ENCODE measurements at places on chromosomes 5 and 9. TPM values are rescaled to one million over a fixed set of nuclear protein-coding genes. Genes with fewer than 3 reads are reported as not detected.

The DMRT3 gene
- total RNA-seq: not detected

- peak; percentile 46 for DNase-seq
Observed at GRCh38 chr5:177364159-177364962, 6.6 kb downstream of the RGS14 start.

The ADRA1B gene
- total RNA-seq: not detected

GRCh38 chr9:32625320-32625719, 10.1 kb downstream of the TAF1L start:
- no peak for DNase-seq

- DNase-seq: no peak
Observed at GRCh38 chr9:31612336-31613030, 772.0 kb upstream of the ACO1 start.

The COL15A1 gene
- total RNA-seq: not detected

GRCh38 chr5:168832308-168832707, 253.1 kb upstream of the PANK3 start:
- DNase-seq: no peak

DNA sequence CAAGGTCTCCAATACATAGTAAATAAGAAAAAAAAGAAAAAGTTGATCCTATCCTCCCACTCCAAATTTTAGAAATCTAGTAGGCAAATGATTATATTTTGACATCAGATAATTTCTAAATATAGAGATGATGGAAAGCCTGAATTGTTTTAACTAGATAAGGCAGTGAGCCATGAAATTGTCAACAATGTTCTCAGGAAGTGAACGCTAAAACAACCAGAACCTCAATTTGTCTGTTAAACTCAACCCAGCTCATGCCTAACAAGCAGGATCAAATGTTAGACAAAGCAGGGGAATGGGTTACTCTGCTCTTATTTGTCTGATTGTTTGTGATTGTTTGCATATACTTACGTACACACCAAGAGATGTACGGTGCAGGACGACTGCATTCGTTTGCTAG, 49.2 kb downstream of the ESM1 start:
- no peak for DNase-seq

DNA sequence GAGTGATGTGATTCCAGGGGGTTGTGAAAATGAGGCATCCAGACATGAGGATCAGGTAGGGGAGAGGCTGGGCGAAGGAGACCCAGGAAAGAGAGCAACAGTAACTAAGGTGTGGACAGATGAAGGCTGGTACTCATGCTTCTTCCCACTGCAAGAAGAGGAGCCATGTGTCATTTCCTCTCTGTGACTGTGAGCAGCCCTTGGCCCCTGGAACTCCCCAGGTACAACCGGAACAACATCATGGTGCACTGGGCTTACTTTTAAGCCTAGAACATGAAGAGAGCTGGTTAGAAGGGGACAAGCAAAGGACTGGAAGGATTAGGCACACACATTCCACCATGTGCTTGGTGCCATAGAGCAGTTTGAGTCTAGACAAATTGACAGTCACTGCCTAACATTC, 10.9 kb upstream of the IL12B start:
- no peak for DNase-seq

DNA sequence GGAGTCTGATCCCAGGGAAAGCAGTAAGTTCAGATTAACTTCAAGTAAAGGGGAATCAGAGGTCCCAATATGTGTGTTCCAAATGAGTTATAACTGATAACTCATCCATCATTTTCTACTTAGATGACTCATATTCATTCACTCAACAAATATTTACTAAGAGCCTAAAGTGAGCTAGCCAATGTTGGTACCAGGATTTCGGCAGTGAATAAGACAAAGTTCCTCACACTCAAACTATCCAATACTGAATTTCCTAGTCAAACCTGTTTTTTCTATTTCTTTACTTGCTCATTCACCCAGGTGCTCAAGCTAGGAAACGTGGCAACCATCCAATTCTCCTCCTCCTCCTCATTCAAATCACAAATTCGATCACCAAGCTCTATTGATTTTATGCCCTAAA, 25.8 kb downstream of the FBXW2 start:
- no peak for DNase-seq

GRCh38 chr5:31029925-31030324, 163.6 kb upstream of the CDH6 start:
- no peak for DNase-seq

DNA sequence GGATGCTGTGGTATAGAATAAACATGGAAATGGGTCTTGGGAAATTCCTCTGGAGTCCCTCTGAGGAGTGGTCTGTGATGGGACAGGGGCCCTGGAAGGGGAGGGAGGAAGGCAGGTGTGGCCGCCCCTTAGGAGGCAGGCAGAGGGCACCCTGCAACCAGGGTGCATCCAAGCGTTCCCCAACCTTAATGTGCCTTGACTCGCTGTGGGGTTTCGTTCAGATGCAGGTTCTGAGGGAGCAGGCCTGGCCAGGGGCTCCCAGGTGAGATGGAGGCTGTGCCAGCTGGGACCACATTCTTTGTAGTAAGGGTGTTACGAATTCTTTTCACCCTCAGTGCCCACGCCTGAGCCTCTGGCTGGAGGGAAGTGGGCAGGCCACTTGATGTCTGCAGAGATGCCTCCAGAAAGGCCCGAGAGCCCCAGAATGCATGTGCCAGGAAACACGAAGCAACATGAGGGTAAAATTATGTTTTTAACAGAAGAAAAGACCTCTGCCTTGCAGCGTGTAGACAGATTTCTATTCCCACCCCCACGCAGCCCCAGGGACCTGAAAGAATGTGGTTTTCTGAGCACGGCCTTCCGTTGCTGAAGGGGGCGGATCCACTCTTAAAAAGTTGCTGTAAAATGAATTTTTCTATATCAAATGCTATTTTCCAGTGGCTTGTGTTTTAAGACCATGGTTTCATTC, 150.4 kb upstream of the IER5L start:
- DNase-seq: peak; percentile 46

DNA sequence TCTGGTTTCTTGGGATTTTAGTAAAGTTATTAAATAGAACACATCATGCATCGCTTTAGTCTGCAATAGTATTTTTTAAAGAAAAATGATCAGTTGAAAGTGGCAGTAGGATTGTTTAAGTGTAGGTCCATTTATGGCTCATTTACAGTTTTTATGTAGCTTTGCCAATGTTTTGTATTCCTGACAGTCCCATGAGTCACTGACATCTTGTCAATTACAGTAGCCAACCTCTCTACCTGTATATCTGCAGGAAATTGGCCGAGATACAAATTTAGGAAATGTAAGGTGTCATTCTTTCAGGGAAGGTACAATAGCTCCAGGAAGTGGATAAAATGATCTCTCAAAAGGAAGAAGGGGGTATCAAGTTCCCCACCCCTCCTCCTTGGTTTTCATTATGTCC, 47.7 kb upstream of the MTAP start:
- DNase-seq: no peak

Data from activated naive CD8-positive, alpha-beta T cell treated with anti-CD3 and anti-CD28 coated beads for 36 hours (primary cell).